Stimulated activated CD8-positive, alpha-beta memory T cell treated with anti-CD3 and anti-CD28 coated beads, Interleukin-7, amount 100 ng/mL, for 48 hours (primary cell): ENCODE measurements at places on chromosomes 11 and 22.

DNA sequence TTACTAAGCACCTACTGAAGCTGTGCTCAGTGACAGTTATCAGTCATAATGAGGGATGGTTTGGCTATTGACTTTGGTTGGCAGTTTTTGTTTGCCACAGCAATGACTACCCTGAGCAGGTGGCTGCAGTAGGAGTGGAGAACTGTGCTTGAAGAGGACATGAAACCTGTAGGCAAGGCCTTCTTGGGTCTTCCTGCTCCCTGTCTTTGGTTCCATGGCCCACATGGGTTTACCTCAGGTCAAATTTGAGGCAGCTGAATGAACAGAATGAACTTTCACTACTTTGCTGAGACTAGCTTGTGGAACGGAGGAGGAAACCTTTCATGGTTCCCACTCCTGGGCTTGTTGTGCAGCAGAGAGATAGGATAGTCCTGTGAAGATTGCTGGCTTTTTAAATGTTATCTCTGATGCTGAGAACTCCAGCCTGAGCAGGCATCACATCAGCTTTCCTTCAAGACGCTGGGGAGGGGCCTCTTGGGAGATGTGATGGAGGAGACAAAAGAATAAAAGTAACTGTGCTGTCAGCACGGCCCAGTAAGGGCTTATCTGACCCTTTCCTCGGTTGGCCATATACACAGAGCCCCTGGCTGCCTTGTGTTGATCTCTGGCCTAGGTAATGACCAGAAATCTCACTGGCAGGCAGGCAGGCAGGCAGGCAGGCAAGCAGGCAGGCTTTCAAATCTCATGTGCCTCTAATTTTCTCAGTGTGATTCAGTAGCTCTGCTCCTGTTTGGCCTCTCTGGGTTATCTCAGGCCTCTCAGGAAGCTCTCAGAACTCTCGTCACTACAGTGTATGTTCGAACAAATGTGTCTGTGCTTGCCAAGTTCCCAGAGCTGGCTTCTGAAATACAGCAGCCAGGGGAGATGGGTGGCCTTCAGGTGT lies 12.0 kb downstream of the STIM1 start:
- DNase-seq, result no peak

DNA sequence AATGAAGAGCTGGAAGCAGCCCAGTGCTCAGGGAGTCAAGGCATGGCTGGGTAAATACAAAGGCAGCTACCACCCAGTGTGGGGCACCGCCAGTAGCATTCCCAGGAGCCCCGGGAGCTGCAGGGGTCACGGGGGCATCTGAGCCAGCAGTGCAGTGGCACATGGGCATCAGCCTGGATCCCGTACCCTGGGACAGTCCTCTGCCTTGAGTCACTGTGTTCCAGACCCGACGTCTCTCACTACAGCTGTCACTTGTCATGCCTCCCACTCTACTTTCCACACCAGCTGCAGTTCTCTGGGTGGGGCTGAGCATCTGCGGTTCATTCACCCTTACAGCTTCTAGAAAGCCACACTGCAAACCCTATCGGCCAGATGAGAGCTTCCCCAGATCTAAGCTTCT lies 29.6 kb downstream of the DHCR7 start:
- DNase-seq, result no peak

DNA sequence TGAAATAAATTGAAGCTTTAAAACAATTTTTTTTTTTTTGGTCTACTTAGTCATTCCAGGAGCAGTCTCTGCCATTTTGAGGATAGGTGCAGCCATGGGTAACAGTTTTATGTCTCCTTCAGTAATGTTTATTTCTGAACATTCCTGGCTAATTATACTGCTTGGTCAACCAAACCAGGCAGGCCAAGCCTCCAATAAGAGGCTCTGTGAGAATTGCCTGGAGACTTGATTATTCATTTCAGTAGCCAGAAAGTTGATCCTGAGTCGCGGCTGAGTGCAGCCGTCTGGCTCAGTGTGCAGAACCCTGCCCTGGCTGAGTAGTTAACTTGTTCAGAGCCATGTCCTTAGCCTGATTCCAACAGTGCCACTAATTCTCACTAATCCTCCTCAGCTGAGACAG lies 364.0 kb upstream of the FAT3 start:
- DNase-seq, result no peak

DNA sequence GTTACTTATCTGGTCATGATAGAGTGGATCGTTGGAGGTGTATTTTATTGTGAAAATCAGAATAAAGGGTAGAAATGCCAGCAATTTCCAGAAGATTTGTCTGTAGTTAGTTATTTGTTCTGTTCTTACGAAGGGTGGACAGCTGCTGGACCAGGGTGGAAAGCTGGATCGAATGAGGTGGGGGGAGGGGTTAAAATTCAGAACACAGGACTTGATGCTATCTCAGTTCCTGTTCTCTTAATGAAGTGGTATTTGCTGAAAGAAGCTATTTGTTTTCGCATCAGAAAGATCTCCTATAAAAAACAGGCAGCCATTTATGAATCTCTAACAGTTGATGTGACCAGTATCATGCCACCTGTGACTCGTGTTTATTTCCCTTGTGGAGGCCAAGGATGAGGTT lies 556.2 kb downstream of the OPCML start:
- no peak for DNase-seq

GRCh38 chr11:726278-727220 lies 20.5 kb downstream of the EPS8L2 start:
- no peak for DNase-seq

DNA sequence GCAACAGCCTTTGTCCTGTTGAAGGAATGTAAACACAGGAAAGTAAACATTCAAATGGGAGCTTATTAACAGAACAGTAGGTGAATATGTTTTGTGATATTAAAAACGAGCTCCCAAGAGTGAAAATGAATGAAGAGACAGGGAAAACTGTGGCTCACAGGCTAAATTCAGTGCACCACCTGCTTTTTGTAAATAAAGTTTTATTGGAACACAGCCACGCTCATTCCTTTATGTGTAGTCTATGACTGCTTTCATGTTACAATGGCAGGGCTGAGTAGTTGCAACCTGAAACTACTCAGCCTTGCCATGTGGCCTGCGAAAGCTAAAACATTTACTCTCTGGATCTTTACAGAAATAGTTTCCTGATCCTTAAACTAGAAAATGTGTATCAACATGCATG lies 136.9 kb downstream of the MYO18B start:
- DNase-seq, result no peak

DNA sequence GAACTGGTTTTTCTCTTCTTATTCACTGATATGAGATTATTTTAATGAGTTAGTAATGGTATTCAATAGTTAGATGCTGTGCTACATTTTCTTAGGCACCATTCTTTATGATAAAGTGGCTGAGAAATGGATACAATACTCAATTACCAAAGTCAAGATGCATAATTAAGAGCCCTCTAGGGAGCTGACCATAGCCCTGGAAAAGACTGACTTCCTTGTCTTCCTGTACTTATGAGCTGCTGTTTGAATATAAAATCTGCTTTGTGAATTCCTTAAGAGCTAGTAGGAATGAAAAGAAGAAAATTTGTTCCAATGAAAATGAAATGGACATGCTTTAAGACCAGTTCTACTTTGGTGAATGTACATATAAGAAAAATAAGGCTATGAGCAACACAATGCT lies 452.3 kb downstream of the KCNA4 start:
- no peak for DNase-seq

DNA sequence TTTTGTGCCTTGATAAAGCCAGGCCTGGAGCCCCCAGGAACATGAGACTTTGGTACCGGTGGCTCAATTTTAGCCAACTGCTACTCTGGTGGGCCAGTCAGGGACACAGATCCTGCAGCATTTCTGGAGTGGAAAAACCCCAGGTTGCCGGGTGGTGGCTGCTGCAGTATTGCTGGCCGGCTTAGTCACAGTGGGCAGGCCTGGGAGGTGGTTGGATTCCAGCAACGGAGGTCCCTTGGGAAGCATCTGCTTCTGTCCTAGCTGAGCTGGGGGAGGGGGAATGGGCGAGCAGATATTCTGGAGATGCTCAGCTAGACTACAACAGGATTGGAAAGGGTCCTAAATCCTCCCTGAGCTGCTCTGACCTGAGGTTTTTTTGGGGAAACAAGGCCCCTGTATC lies 31.6 kb upstream of the ACCSL start:
- no peak for DNase-seq

DNA sequence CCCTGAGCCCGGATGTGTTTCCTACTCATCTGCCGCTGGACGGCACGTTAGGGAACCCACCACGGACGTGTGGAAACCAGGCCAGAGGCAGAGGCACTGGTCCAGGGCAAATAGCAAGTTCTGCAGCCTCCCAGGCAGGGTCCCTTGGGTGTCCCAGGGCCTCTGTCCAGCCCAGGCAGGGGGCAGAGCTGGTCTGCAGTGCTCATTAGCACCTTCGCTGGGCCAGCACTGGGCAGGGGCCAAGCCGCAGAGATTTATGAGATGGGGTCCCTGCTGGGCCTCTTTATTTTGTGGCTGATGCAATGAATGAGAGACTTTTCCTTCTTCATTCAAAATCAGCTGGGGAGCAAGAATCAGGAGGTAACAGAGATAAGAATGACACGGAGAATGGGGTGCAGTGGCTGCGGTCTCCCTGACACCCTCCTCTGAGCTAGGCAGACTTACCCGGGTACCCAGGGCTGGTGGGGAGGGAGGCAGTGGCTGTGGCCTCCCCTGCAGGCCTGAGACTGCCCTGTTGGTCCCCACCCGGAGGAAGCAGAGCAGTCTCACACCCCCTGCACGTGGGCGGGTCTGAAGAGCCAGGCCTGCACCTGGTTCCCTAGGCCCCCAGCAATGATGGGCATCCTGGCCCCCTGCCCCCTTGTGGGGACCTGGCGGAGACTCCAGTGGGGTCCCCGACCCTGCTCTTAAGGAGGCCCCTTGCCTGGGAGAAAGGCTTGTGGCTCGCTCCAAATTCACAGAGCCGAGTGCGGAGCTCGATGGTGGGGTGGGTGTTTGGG lies 14.0 kb upstream of the PARVG start:
- DNase-seq, result no peak

GRCh38 chr11:19536131-19536530 lies 176.5 kb upstream of the NAV2 start:
- no peak for DNase-seq

DNA sequence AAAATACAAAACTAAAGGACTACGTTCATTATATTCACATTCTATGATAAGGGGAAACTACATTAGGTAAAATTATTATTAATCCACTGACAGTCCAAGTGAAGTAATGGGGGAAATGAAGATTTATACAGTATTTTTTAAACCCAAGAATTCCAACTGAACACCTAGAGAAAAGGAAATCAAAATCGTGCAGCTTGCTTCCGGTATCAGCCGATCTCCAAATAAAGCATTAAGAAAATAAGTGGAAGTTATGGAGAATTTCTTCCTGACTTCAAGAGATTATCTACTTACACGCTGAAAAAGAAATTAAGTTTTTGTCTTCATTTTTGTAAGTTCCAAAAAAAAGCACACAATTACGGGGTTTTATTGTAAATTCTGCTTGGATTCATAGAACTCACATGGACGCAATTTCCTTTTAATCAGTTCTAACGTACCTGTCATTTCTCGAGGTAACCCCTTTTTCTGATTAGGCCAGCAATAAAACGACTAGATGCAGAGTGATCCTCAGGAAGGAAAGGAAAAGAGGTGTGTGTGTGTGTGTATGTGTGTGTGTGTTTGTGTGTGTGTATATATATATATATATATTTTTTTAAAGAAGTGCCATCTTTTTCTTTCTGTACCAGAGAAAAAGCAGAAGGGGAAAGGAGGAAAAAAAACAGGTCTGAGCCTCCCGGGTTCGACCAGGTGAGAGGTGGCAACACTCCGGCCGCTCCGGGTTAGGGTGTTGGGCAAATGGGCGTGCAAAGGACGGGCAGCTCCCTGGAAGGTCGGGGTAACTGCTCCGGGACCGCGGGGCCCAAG lies 1.1 kb downstream of the ZBTB44 start:
- DNase-seq, result no peak

- no peak for DNase-seq
Observed at GRCh38 chr11:10725114-10725906, 25.7 kb upstream of the CTR9 start.

- DNase-seq, result no peak
Observed at GRCh38 chr11:95556011-95556341, 233.6 kb downstream of the FAM76B start.

- no peak for DNase-seq
Observed at GRCh38 chr11:23585416-23586104, 725.3 kb upstream of the CCDC179 start.

DNA sequence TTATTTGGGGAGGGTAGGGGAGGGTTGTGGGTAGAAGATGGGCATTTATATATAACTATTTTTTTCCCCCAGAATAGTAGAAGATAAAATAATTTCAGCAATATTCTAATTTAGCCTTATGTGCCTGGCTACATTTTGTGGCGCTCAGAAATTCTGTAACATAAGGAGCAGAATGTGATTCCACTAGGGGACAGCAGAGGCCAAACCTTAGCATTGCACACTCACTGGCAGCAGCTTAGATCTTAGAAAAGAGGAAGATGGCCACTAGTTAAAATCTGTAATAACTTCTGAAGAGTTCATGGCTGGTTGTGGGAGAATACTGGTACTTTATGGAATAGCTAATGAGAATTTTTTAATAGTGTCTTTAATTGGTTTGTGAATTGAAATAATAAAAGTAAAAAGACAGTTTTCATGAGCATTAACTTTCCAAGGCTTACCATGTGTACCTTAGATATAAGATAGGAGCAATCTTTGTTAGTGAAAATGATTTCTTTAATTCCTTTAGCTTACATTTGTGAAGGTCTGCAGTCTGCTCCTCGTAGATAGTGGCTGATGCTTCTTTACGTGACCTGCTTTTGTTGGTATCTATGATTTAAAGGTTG lies 33.1 kb downstream of the DDX10 start:
- DNase-seq, result no peak

DNA sequence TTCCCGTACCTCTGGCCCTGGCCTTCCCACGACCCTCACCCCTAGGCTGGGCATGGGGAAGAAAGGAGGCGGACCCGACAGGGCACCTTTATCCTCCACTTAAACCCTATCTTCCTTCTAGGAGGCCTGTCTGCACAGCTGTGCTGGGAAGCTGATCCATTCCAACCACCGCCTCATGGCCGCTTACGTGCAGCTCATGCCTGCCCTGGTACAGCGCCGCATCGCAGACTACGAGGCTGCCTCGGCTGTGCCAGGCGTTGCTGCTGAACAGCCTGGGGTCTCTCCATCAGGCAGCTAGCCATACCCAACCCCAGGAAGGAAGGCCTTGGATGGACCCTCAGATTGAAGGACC lies 599 bp downstream of the TIMM10B start:
- no peak for DNase-seq

DNA sequence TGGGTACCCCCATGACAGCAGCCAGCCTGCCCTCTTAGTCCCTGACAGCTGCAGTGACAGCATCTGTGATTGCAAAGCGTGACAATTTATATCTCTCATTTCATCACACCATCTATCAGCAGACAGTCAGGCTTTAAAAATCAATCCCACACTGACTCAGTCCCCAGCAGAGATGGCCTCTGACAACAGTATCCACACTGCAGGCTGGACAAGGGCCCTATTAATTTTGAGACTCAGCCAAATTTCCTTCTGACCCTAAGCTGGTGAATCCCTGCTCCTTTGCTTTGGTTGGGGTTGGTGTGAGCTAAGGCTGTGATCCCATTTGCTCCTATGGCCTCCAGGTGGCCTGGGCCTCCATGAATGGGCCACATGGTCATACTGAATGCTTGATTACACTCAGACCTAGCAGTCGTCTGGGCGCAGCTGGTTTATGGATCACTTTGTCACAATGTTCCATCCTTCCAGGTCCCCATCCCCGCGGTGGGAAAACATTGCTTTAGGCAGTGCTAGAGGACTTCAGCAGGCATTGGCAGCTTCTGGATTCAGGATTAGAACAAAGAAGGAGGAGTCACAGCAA lies 68.2 kb upstream of the B3GAT1 start:
- no peak for DNase-seq
